RCC 7860 (cell line): ENCODE measurements at places on chromosomes 2 and 18.
A peak's percentile ranks its signal among the peaks of the same experiment; 100 is the strongest.

GRCh38 chr2:231936491-231936890, 10.3 kb upstream of the NPPC start:
- peak; percentile 14 for DNase-seq

GRCh38 chr2:105790461-105791149, 45.9 kb downstream of the NCK2 start:
- no peak for DNase-seq

- no peak for DNase-seq
Measured at GRCh38 chr18:36539674-36540231, 242.2 kb downstream of the FHOD3 start.

DNA sequence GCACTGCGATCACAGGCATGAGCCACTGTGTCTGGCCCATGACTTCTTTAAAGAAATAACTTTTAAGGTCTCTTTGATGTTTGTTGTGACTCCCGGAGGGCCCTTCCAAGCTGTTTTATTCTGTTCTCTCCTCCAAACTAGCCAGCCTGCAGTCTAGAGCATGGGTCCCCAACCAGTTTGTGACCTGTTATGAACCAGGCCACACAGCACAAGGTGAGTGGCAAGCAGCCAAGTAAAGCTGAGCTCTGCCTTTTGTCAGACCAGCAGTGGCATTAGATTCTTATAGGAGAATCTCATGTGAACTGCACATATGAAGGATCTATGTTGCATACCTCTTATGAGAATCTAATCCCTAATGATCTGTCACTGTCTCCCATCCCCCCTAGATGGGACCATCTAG, 223.9 kb upstream of the RGPD4 start:
- no peak for DNase-seq

GRCh38 chr2:106745468-106745867, 140.5 kb downstream of the ST6GAL2 start:
- DNase-seq, result no peak

DNA sequence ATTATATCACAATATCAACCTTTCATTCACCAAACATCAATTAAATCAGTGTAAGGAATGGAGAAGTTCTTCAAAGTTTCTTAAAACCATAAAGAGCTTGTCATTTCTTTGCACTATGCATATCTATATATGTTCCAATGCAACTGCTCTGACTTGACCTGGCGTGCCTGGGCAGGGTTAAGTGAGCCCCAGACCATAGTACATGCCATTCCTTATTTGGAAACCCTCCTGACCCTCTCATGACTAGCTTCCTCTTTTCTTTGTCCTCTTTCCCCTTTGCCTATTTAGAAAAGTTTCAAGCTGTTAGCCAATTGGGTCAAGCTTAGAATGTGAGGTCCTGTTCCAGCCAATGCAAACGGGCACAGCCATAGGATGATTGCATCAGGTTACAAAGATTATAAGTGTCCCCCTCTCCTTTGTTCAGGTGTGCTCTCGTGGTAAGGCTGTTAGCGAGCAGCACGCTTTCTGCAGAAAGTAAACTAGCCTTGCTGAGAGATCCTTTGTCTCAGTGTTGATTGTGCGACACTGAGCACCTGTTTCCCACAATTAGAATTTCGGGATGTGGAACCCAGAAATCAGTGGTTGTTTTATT, 78.2 kb upstream of the UXS1 start:
- no peak for DNase-seq

- DNase-seq, result peak; percentile 83
Measured at GRCh38 chr2:212843409-212844199, 305.0 kb upstream of the ERBB4 start.

DNA sequence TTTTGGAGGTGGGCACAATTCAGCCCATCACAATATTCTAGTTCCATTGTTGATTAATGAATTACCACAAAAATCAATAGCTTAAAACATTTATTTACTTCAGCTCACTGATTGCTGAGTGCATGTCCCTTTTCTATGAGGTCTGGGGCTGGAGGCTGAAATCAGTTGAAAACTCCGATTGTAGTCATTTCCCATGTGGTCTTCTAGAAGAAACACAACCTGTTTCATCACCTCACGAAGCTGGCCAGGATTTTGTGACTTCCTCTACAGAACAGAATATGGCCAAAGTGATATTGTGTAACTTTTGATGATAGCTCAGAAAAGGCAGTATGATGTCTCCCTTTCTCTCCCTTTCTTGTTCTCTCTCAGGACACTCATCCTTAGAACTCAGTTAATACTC, 44.1 kb upstream of the CYRIA start:
- no peak for DNase-seq

- no peak for DNase-seq
Measured at GRCh38 chr2:60321816-60322215, 231.6 kb downstream of the BCL11A start.

- DNase-seq, result no peak
Measured at GRCh38 chr2:226711606-226712296, 87.9 kb downstream of the IRS1 start.

GRCh38 chr2:164745012-164745797, 96.4 kb downstream of the COBLL1 start:
- no peak for DNase-seq

GRCh38 chr2:231386446-231386845, 9.1 kb upstream of the B3GNT7 start:
- DNase-seq, result peak; percentile 96

DNA sequence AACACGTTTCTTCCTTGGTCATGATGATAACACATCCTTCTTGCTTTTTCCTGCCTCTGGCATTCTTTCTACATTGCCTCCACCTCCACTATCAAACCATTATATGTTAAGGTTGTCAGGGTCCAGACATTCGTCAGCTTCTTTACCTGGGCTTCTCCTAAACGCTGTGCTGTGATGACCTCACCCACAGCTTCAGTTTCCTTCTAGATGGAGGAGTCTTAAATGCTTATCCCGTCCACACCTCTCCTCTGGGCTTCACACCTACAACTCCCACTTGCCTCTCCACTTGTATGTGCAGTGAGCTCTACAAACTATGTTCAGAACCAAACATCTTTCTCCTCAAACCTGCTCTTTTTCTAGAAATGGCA, 666 bp upstream of the STAT1 start:
- no peak for DNase-seq

GRCh38 chr2:119264781-119265692, 41.4 kb downstream of the STEAP3 start:
- peak; percentile 53 for DNase-seq

GRCh38 chr2:113698892-113699447, 57.5 kb downstream of the SLC35F5 start:
- DNase-seq, result no peak

GRCh38 chr2:62972601-62973000, 78.0 kb upstream of the OTX1 start:
- no peak for DNase-seq

- no peak for DNase-seq
Measured at GRCh38 chr2:119760237-119760955, 674 bp downstream of the PTPN4 start.

DNA sequence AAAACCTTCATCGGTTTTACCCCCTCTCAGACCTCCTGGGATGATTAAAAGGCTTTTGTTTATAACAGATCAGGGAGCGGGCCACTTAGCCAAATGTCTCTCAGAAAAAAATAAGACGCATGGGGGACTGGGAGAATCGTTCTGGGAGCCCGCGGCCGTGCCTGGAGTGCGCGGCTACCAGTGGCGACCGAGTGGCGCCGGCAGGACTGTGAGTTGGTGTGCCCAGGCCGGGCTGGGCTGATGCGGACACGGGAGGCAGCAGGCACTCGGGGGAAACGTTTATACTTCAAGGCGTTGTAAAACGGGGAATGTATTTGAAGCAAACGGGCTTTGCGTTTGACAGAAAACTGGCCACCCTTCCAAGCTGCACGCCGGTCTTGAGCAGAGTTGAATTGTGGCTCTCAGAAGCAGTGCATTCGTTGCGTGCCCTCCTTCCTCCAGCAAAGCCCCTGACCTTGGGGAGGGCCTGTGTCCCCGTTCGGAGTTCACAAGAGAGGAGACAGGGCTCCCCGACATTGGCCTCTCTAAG, 4.7 kb upstream of the HOXD10 start:
- DNase-seq, result no peak

- DNase-seq, result no peak
Measured at GRCh38 chr2:11855064-11855760, 108.8 kb downstream of the LPIN1 start.

- DNase-seq, result no peak
Measured at GRCh38 chr2:33509908-33510585, 33.6 kb downstream of the RASGRP3 start.

GRCh38 chr2:234025466-234025865, 25.0 kb upstream of the SPP2 start:
- DNase-seq, result no peak

- no peak for DNase-seq
Measured at GRCh38 chr2:6036211-6036610, 344.0 kb downstream of the SOX11 start.

GRCh38 chr18:76741346-76741745, 81.0 kb upstream of the ZNF236 start:
- DNase-seq, result no peak

- DNase-seq, result peak; percentile 8
Measured at GRCh38 chr2:215105607-215106354, 32.6 kb downstream of the ABCA12 start.
